ENCODE measurements at places on chromosomes 2 and 18.

- DNase-seq: no peak
Observed at GRCh38 chr18:26460449-26461091, 87.8 kb downstream of the KCTD1 start.

GRCh38 chr2:70923378-70924015 is 12.2 kb upstream of the ATP6V1B1 start:
- DNase-seq: no peak

DNA sequence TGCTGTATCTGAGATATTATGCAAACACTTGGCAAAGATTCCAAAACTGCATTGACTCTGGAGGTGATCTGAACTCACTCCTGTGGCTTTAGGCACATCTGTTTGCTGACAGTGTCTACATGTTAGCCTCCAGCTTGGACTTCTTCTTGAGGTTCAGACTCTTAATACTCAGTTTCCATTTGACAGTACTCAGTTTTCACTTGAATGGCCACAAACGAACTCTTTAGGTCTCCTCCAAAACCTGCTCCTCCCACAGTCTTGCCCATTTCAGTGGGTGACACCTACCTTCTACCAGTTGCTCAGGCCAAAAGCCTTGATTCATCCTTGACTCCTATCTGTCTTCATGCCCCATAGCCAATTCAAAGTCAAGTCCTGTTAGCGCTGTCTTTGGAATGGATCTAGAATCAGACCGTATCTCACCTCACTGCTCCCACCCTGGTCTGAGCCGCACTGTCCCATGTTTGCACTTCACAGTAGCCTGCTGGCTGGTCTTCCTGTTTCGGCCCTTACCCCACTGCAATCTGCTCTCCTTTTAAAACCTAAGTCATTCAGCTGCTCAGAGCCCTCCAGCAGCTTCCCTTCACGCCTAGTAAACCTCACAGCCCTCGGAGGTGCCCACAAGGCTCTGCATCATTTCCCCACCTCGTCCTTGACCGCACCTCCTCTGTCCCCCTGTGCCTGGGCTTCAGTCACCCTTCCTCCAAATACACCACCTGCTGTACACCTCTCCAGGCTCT is 10.5 kb downstream of the ATG16L1 start:
- no peak for DNase-seq

- no peak for DNase-seq
Observed at GRCh38 chr2:9074930-9075329, 71.4 kb upstream of the MBOAT2 start.

GRCh38 chr18:28691496-28691840 is 514.5 kb upstream of the CDH2 start:
- no peak for DNase-seq

- DNase-seq: peak; percentile 59
Observed at GRCh38 chr2:162297925-162298552, 20.4 kb downstream of the IFIH1 start.

GRCh38 chr2:200763422-200763821 is 48.3 kb upstream of the BZW1 start:
- no peak for DNase-seq

- no peak for DNase-seq
Observed at GRCh38 chr2:182368996-182369395, 57.8 kb downstream of the PDE1A start.

DNA sequence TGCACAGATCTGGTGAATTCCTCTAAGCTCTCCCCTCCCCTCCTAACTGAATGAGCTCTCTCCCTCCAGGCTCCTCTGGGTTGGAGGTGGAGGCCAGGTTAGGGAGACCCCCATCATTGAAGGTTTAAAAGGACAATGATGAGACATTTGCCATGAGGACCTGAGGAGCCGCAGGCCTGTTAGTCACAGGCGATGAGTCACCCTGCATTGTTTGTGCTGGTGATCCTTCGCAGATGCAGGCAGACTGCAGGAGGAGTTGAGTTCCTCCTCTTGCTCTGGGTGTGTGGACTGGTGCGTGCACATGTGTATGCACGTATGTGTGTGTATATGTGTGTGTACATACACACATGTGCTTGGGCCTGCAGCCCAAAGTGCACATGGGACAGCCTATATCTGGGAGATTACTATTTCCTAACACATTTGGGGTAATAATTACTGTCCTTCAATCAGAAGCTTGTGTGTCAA is 42.0 kb downstream of the MCFD2 start:
- peak; percentile 75 for DNase-seq

DNA sequence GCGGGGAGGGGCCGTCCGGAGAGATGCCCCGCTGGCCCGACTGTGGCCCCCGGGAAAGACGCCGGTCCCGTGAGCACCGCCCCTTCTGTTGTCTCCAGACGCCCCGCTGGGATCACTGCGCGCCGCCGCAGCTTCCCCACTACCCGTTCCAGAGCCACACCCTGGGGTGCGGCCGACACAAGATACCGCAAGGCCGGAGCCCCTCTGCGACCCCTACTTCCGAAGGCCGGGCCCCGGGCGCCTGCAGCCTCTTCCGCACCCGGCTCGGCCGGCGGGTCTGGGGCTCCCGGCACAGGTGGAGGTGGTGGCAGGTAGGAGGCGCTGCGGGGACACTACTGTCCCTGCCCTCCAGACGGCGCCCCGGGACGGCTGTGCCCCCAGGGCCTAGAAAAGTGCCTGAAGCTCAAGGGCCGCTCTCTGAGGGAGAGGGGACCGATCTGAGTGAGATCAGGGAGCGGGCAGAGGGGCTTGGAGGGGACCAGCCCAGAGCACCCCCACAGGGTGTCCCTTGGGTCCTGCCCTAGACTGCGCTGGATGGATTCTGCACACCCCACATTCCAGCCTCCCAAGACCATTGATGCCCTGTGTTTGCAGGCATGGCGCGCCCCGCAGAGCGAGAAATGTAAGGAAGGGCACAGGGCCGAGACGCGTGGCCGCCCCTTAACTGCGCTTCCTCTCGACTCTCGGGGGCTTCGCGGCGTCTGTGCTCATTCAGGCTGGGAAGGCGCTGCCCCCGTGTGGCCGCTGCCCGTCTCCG is 80.0 kb downstream of the GFPT1 start:
- DNase-seq: peak; percentile 50

- peak; percentile 37 for DNase-seq
Observed at GRCh38 chr2:230866756-230867523, 2.2 kb downstream of the ITM2C start.

- DNase-seq: no peak
Observed at GRCh38 chr2:8529706-8530277, 152.1 kb upstream of the ID2 start.

GRCh38 chr2:224994242-224994823 is 47.9 kb downstream of the DOCK10 start:
- no peak for DNase-seq

GRCh38 chr2:112189001-112189556 is 50.9 kb downstream of the FBLN7 start:
- DNase-seq: no peak

DNA sequence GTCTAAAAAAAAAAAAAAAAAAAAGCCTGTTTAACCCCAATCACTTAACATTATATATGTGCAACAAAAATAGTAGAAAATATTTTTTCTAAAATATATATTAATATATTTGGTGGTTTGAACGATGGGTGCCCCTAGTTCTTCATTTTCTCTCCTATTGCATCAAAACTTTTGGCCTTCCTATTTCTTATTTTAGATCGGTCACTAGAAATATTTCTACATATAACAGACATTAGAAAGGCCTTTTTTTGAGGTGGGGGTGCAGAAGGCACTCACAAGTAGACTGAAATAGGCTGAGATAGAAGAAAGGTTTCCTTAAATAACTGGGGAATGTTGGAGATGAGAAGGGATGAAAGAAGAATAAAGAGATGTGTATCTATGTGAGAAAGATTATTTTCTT is 49.3 kb upstream of the AP1S3 start:
- no peak for DNase-seq

GRCh38 chr2:134558208-134558830 is 160.5 kb downstream of the TMEM163 start:
- no peak for DNase-seq

GRCh38 chr2:36452260-36452659 is 96.7 kb downstream of the CRIM1 start:
- no peak for DNase-seq

DNA sequence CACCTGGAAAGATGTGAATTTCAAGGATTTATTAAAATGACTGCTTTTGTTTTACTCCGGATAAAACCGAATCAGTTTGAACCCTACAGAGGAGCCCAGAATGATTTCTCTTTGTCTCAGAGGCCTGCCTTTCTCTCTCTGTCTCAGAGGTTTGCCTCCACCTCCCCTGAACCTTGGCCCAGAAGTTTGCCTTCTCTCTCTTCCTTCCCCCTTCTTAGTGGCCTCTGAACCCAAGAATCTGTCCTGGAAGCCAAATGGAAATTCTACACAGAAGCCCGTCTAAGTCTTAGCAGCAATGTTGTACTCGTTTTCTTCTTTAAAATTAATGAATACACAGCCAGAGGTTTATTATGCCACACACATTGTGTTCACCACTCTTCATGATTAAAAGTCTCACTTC is 200.7 kb downstream of the SOCS6 start:
- no peak for DNase-seq

DNA sequence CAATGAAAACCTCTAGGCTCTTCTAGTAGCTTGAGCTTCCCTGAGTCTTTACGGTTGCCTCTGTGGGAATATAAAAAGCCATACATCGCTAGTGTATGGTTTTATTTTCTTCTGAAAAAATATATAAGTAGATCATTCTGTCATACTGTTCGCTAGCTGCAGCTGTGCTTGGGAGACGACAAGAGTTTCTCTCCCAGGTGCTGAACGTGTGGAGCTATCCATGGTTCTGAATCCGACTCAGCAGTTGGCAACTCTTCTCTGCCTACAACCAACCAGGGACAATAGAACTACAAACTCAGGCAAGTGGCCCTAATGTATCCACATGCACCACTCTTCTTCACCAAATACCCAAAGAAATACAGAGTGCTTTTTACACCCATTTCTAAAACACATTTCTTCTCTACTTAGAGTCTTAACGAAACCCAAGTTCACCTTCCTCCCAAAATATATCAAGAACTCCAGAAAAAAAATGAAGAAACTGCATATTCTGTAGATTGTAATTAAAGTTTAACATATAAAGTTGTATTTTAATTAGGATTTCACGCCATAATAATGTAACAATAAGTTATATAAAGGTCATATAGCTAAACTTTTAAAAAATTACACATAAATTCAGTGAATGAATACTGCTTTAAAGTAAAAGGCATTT is 2.2 kb upstream of the KCNH7 start:
- DNase-seq: peak; percentile 82

GRCh38 chr2:204655101-204655500 is 109.8 kb downstream of the PARD3B start:
- no peak for DNase-seq

GRCh38 chr2:56705713-56706112 is 521.9 kb downstream of the CCDC85A start:
- DNase-seq: no peak

- DNase-seq: no peak
Observed at GRCh38 chr2:96788442-96789244, 27.4 kb upstream of the CNNM3 start.

DNA sequence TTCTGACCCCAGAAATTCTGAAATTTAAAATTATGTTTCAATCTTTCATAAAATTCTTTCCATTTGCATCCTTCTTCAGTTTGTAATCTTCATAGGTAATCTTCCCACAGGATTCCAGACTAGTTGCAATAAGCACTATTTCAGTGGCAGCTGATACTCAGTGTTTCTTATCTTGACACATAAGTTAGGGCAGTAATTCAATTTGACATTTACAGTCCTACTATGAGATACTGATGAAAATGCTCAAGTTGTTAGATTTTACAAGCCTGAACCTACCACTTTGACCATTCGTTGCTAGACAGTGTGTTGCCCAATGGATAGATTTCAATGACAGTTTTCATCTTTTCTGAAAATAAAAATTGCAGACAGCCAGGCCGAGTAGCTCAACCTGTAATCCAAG is 10.4 kb downstream of the METTL21A start:
- DNase-seq: no peak

DNA sequence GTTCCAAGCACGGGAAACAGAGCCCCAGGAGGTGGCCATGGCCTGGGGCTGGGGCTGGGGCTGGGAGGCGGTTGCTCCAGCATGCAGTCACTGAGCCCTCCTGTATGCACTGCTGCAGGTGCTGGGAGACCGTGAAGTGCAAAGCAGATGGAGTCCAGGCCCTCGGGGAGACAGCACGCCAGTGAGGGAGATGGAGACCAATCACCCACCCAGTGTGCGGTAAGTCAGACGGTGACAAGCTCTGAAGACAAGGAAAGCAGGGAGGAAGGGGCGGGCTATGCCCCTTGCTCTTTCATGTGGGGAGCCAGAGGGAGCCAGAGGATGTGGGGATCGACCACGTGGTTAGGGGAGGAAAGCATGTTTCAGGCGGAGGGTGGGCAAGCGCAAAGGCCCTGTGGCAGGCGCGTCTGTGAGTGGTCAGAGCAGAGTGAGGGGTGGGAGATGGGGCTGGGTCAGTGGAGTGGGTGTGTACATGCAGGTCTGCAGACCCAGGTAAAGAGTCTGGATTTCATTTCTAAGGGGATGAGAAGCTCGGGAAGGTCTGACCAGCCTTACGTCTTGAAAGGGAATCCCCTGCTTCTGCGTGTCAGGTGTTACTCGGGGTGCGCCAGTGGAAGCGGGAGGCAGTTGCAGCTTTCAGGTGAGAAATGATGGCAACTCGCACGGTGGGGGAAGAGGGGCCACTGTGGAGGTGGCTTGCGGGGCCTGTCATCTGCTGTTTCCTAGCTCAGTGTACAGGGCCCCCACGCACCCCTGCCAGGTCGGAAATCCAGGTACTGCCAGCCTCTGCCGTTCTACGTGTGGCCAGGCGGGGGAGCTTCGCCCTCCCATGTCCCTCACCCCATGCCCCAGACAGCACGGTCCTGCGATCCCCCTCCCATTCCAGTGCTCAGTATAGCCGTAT is 19.4 kb downstream of the RRM2 start:
- no peak for DNase-seq

- no peak for DNase-seq
Observed at GRCh38 chr2:45567974-45568789, 42.9 kb downstream of the SRBD1 start.

DNA sequence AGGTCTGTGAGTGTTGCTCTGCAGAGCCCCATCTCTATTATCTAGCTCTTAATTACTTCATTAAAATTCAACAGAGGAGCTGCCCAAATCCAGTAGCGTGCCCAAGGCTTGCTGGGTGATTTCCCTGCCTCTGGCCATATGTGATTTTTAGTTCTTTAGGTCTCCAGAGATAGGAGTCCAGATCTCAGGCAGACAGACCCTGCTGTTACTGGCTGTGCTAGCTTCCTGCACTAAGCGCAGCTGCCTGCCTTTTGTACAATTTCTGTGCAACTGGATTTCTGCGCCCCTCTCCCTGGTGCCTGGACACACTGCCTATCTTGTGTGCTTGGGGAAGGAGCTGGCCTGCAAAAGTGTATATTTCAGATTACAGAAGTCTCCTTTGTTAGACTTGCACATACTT is 136.5 kb downstream of the TDRD15 start:
- DNase-seq: no peak

DNA sequence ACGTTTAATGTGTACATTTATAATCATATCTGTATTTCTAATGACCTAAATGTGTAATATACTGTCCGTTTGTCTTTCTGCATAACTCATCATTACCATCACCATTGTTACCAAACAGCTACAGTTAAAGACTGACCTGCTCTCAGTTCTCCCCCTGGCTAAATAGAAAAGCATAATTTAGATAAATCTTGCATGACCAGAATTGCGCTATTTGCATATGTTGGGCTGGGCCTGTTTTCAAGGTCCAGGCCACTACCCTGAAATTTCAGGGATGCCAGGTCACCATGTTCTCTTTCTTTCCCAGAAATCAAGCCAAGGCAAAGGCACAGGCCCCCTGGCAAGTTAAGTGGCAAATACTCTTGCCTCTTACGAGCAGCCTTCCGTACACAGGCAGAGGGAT is 78.4 kb downstream of the MARCHF4 start:
- DNase-seq: no peak
